ENCODE measurements at places on chromosomes 16 and 17. TPM values are rescaled to one million over a fixed set of nuclear protein-coding genes. Genes with fewer than 3 reads are reported as not detected.

DNA sequence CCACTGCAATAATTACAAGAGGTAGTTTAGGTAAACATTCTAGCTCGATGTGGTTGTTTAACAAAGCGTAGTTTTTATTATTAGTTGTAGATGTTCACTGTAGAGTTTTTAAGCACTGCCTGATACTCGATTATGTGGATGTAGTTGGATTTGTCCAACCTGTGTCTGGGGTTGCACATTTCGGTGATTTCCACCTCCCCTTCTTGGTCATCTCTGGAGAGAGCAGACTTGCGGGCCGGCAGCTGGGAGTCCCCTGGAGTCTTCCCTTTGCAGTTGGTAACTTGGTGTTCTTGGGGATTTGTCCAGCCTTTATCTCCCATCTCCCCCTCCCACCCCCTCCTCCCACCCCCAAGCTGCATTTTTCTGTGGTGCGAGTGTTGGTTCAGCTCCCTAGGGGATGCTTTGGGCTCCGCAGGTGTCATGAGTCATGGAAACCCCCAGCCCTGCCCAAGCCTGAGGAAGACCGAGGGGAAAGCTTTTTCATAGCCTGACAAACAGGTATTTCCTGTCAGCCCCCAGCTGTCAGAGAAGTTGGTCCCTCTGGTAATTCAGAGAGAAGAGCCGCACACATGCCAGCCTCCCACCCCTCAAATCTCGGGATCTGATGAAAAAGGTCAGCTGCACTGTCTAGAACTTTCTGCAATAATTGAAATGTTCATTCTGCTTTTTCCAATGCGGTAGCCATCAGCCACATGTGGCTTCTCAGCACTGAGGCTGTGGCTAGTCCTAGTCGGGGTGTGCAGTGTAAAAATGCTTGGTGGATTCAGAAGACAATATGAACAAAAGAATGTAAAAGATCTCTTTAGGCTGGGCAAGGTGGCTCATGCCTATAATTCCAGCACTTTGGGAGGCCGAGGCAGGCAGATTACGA is 50.3 kb downstream of the KSR1 start:
- DNase-seq: no peak

GRCh38 chr16:78473031-78473699 is 373.7 kb downstream of the WWOX start:
- DNase-seq: no peak

DNA sequence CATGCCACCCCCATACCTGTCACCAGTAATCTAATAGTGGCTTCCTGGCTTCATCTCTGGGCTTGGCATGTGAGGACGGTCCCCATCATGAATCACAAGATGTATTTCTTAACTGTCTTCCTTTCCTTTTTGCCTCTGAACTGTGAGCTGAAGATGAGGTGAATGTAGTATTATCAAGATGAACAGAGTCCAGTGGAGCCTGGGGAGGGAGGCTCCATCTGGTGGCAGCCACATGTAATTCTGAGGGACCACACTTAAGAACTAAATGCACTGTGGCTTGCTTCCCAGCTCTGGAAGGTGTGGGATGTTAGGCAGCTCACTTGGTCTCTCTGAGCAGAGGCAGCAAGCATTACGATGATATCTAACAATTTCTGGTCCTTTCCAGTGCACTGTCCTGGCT is 354.9 kb upstream of the ASIC2 start:
- no peak for DNase-seq

GRCh38 chr16:50263940-50264929 is 2.1 kb upstream of the ADCY7 start:
- DNase-seq: no peak

DNA sequence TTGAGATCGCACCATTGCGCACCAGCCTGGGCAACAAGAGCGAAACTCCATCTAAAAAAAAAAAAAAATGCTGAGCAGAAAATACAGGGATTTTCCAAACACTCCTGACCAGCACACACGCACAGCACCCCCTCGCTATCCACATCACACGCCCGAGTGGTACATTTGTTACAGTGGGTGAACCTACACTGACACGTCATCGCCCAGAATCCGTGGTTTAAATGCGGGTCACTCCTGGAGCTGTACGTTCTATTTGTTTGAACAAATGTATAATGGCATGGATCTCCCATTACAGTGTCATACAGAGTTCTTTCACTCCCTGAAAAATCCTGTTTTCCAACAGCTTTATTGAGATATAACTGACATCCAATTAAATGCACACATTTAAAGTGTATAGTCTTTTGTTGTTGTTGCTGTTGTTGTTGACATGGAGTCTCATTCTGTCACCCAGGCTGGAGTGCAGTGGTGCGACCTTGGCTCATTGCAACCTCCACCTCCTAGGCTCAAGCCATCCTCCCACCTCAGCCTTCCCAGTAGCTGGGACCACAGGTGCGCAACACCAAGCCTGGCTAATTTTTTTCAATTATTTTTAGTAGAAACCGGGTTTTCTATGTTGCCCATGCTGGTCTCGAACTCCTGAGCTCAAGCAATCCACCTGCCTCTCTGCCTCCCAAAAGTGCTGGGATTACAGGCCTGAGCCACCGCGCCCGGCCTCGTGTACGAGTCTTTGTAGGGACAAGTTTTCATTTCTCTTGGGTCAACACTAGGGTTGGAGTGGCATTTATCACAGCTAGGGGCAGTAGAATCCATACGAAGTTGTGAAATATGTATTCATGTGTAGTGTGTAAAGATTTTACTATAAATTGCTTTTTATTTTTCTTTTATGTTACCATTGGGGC is 4.4 kb upstream of the CARHSP1 start:
- no peak for DNase-seq

DNA sequence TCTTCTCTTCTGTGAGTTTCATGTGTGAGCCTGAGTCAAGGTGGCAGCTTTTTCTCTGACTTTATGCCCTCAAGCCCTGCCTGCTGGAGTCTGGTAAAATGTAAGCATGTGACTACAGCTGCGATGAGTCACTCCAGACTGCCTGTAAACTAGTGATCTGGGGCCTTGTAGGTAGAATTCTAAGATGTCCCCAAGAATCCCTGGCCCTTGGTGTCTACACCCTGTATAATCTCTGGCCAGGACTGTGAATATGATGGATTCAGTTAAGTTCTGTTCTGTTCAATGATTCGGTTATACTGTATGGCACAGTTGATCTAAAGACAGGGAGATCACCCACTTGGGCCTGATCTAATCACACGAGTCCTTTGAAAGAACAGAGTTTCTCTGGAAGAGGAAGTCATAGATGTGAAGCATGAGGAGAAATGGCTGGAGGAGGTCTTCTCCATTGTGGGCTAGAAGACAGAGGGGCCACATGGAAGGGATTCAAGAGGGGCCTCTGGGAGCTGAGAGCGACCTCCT is 29.8 kb downstream of the PRSS54 start:
- no peak for DNase-seq

DNA sequence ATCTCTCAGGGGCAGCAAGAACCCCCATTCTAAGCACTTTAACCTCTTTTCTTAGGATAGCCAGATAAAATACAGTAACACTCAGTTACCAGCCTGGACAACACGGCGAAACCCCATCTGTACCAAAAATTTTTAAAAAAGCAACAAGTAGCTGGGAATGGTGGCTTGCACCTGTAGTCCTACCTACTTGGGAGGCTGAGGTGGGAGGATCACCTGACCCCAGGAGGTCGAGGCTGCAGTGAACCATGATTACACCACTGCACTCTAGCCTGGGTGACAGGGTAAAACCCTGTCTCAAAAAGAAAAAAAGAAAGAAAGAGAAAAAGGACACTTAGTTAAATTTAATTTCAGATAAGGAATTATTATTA is 28.6 kb upstream of the UBE2G1 start:
- no peak for DNase-seq

DNA sequence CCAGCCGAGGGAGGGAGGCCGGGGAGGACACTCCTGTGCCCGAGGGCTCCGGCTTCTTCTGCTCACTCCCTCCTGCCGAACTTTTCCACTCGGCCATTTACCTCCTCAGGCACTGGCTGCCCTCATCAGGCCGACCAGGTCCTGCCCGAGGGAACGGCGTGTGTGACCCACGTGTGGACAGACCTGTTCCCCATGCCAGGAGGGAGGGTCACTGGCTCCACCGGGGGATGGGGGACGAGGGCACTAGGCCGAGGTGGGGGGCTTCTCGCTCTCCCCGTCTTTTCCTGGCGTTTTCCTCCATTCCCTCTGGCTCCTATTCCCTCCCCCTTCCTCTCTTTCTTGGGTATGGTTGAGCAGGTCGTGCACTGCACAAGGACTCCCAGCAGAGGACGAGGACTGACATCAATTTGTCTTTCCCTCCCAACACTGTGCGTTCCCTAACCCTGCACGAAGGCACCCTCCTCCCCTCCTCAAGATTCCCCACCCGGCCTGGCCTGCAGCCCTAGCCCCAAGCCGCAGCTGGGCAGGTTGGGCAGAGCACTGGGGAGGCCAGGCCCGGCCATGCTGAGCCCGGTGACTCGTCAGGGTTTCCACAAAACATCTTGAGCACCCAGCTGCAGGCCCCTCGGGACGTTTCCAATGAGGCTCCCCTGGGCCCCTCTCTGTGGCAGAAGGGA is 3.2 kb upstream of the IL17C start:
- no peak for DNase-seq

DNA sequence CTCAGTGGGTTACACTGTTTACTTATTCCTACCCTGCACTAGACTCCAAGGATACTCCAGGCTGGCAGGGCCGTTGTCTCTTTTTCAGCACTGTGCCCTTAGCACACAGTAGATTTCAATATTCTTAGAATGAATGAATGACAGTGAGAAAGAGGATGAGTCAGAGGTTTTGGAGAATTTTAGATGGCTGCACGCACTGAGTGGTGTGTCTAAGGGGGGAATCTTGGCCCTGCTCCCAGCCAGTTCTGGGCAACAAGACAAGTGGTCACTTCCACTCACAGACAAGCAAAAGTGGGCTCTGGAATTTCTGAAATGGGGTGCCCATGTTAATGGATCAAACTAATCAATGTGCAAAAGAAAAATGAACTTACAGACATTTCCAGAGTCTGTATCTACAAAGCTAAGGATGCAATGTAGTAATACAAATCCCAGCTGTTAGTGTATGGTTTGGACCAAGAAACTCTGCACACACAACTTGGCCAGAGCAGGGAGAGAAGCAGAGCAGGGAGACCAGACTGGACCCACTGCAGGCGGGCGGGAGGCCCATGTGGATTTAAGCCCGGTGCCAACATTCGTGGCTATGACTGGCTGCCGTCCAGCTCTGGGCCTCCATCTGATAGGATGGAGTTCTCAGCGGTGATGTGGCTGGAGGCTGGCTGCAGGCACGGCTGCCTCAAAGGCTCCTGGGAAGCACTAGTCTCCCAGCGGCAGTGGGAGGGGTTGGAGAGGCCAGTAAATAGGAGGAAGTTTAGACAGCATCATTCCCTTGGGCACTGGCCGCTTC is 95.6 kb upstream of the CDYL2 start:
- DNase-seq: peak; percentile 29

DNA sequence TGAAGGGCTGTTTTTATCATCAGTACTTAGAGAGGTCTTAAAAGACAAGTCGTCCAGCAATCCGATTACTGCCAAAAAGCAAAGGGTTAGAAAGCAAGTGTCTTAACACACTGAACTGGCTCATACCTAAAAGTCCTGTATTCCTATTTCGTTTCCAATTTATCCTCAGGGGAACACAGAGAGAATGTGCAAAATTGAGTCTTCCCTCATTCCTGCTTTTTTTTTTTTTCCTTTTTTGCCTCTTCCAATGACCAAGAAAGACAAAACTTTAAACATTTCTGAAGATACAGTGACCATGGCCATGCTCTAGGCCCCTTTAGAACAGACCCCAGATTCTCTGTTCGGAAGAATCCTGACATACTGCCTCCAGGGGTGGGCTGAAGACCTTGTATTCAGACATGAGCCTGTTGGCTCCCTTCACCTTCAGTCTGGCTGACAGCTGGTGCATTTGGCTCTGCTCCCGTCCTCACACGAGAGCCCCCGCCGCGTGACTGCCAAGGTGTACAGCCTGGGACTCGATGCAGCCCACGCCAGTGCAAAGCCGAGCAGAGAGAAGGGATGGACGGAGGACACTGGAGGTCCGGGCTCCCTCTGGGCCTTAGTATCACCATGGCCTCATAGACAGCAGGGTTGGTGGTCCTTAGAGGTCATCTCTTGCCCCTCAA is 47.0 kb downstream of the COTL1 start:
- no peak for DNase-seq

GRCh38 chr17:80986816-80987475 is 4.7 kb upstream of the CHMP6 start:
- no peak for DNase-seq

DNA sequence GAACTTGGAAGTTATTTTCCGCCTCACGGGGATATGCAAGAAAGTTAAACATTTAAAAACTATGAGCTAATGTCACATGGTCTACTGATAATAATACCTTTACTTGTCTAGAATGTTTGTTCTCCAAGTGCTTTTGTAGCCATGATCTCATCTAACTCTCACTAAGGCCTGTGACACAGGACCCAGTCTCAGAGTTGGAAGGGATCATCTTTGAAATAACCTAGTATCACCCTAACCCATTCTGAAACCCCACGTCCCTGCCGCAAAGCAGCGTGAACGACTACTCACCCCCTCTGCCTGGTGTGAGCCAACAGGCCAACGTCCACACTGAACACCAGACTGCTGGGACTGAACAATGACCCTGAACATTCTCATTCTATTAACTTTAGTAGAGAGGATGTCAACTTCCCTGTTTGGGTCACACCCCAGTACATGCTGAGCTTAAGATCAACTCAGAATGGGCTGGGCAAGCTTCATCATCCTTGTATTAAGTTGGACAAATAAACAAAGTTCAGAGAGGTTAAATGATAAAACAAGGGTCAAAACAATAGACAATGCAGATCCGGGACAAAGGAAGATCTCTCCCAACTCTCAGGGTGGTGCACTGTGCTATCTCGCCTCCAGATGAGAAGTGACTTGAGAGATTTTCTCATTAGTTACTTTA is 54.8 kb upstream of the BCAR1 start:
- no peak for DNase-seq

DNA sequence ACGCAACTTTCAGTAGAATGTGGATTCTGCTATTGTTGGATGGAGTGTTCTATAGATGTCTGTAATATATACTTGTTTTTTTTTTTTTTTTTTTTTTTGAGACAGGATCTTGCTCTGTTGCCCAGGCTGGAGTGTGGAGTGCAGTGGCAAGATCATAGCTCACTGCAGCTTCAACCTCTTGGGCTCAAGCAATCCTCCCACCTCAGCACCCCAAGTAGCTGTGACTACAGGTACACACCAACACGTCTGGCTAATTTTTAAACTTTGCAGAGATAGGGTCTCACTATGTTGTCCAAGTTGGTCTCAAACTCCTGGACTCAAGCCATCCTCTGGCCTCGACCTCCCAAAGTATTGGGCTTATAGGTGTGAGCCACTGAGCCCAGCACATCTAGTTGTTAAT is 27.2 kb upstream of the CCL22 start:
- no peak for DNase-seq

DNA sequence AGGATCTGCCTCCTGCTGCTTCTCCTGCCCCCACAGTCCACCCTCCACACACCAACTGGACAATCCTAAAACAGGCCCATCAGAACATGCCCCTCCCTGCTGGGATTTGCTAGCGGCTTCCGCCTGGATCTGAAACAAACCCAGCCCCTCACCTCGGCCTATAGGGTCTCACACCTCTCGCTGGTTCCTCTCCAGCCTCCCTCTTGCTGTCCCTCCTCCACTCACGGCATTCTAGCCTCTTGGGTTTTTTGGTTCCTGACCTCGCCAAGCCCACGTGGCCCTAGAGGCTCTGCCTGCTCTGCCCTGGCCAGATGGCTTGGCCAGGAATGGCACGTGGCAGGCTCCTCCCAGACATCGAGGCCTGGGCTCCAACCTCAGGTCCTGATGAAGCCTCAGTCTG is 15.7 kb upstream of the MTSS2 start:
- DNase-seq: no peak

- no peak for DNase-seq
Observed at GRCh38 chr17:33519692-33520091, 226.6 kb upstream of the ASIC2 start.

Gene JMJD8
- 70.8 TPM for total RNA-seq

Gene CACNG4
- total RNA-seq: 0.05 TPM

Gene HCRT
- not detected for total RNA-seq

Gene YBX2
- not detected for total RNA-seq

Gene PTX4
- total RNA-seq: 0.18 TPM
